ENCODE measurements at places on chromosomes 11 and 22. TPM values are rescaled to one million over a fixed set of nuclear protein-coding genes. Genes with fewer than 3 reads are reported as not detected.

The IL10RA gene
- 190 TPM for total RNA-seq

The CYTH4 gene
- not detected for total RNA-seq

The PELI3 gene
- 0.58 TPM for total RNA-seq

The PRAME gene
- total RNA-seq: not detected

The POLD4 gene
- 25.5 TPM for total RNA-seq

The SLC25A18 gene
- 1.6 TPM for total RNA-seq

GRCh38 chr11:120547811-120548681, 36.5 kb downstream of the GRIK4 start:
- no peak overlapping the region for H3K4me3 ChIP-seq
- H3K27me3 ChIP-seq: no peaks in the 10 kb centered on the region
- no peaks in the 10 kb centered on the region for H3K36me3 ChIP-seq
- peak overlapping the region; percentile 14 for H3K27ac ChIP-seq
- H3K4me1 ChIP-seq: peaks cover 30% of the 10 kb centered on the region

- peak overlapping the region; percentile 90 for H3K27ac ChIP-seq
- peaks cover 38% of the 10 kb centered on the region for H3K4me1 ChIP-seq
- no peaks in the 10 kb centered on the region for H3K27me3 ChIP-seq
- H3K4me3 ChIP-seq: no peak overlapping the region
- peaks cover 13% of the 10 kb centered on the region for H3K36me3 ChIP-seq
- no peak for DNase-seq
Measured at GRCh38 chr11:74019860-74020259, 11.0 kb upstream of the UCP3 start.

DNA sequence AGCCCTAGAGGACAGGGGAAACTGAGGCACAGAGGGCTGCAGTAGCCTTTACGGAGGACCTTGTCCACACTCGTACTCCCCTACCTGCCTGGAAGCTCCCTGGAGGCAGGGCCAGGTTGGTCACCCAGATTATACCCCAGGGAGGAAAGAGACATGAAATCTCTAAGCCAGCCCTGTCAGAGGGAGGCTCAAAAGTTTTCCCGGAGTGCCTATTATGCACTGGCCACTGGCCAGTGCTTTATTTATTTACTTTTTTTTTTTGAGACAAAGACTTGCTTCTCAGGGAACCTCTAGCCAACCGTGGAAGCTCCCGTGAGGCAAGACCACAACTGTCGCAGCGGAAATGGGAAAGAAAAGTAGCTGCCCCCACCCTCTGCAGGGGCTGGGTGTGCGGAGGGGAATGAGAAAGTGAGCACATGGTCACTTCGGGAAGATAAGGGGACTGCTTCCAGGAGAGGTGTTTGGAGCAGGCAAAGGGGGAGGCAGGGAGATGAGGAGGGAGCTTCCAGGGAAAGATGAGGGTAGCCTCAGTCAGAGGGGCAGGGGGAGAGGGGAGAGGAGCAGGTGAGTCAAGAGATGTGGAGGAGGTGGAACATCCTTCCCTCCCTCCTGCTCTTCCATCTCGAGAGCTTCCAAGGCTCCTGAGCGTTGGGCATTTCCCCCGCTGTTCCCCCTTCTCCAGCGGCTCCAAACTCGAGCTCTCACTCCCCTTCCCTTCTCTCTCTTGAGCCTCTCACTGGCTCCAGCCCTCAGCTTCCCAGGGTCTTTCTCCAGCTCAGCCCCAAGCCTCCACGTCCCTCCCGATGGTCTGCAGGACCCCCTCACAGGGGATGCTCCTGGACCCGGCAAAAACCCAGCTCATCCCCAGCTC, 4.3 kb downstream of the IL2RB start:
- H3K4me1 ChIP-seq: peaks cover 8% of the 10 kb centered on the region
- no peaks in the 10 kb centered on the region for H3K36me3 ChIP-seq
- no peak overlapping the region for H3K4me3 ChIP-seq
- H3K27ac ChIP-seq: no peak overlapping the region
- no peak for DNase-seq

DNA sequence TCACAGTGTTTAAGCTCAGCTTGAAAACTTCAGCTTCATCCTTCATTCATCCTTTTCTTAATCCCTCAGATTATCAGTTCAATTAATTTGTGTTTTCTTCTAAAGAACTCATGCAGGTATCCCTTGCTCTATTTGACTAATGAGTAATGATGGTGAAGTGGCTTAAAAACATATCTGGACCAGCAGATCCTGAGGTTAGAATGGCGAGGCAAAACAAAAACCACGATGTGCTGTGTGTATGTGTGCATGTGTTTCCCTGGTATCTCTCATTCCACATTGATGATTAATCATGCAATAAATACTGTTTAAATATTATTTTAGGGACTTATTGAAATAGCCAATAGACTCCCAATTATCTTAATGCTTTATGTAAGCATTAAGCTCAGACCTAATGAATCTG, 437.0 kb downstream of the DYNC2H1 start:
- no peak overlapping the region for H3K4me3 ChIP-seq
- H3K36me3 ChIP-seq: no peaks in the 10 kb centered on the region
- H3K27ac ChIP-seq: no peak overlapping the region
- no peaks in the 10 kb centered on the region for H3K4me1 ChIP-seq
- no peak for DNase-seq

DNA sequence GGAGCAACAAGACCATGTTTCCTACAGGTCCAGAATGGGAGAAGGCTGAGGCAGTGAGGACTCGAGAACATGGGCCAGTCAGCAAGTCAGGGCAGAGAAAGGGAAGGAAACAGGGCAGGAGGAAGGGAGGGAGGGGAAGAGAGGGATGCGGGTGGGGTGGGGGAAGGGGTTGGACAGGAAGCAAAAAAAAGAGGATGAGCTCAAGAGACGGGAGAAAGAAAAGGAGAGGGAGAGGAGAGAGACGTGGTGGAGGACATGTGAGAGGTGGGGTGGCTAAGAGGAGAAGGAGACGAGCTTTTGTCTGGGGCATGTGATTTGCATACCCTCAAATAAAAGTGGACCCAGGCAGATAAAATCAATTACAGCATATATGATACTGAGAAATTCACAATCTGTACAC, 389.5 kb upstream of the B3GAT1 start:
- no peak overlapping the region for H3K27ac ChIP-seq
- no peaks in the 10 kb centered on the region for H3K4me1 ChIP-seq
- no peak overlapping the region for H3K4me3 ChIP-seq
- H3K36me3 ChIP-seq: no peaks in the 10 kb centered on the region

GRCh38 chr11:129813231-129813791, 2.3 kb upstream of the TMEM45B start:
- H3K4me1 ChIP-seq: peaks cover 19% of the 10 kb centered on the region
- H3K4me3 ChIP-seq: no peak overlapping the region
- DNase-seq: no peak

DNA sequence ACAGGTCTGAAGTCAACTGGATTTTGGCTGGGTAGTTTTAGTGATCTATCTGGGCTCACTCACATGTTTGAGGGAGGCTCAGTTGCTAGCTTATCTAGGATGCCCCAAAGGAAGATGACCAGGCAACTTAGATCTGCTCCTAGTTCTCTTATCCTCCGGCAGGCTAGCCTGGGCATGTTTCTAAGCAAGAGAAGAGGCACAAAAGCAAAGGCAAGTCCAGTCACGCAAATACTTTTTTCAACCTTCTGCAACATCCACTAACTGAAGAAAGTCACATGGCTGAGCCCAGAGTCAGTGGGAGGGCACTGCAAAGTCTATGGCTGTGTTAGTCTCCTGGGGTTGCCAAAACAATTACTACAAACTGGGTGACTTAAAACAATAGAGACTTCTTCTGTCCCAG, 32.9 kb upstream of the FSHB start:
- H3K27me3 ChIP-seq: no peaks in the 10 kb centered on the region
- no peak for DNase-seq
- no peak overlapping the region for H3K4me3 ChIP-seq
- H3K4me1 ChIP-seq: peaks cover 7% of the 10 kb centered on the region

DNA sequence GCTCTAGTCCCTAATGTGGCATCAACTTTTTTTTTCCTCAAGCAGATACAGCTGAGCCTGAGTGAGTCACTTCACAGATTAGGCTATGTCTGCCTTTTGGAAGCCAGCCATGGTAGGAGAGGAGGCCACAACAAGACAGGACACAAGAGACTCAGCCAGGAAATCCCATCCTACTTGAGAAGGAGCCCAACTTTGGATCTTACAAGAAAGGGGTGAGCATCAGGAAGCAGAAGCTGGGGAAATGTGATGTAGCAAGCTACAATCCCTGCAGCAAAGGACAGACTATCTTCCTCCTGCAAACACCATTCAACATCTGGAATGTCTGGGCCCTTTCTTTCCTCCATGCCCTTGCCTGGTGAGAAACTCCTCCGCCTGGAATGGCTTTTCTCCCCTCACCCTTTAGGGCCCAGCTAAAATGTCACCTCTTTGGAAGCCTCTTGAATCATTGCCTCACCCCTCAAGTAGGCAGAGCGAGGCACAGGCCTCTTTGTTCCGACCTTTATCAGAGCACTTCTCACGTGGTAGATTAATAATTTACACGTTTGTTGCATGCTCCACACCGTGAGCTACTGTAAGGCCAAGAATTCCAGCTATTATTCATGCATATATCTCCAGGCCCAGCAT, 156.4 kb upstream of the PITPNB start:
- H3K27ac ChIP-seq: peak overlapping the region; percentile 55
- DNase-seq: peak; percentile 62
- no peak overlapping the region for H3K4me3 ChIP-seq
- H3K4me1 ChIP-seq: peaks cover 16% of the 10 kb centered on the region

DNA sequence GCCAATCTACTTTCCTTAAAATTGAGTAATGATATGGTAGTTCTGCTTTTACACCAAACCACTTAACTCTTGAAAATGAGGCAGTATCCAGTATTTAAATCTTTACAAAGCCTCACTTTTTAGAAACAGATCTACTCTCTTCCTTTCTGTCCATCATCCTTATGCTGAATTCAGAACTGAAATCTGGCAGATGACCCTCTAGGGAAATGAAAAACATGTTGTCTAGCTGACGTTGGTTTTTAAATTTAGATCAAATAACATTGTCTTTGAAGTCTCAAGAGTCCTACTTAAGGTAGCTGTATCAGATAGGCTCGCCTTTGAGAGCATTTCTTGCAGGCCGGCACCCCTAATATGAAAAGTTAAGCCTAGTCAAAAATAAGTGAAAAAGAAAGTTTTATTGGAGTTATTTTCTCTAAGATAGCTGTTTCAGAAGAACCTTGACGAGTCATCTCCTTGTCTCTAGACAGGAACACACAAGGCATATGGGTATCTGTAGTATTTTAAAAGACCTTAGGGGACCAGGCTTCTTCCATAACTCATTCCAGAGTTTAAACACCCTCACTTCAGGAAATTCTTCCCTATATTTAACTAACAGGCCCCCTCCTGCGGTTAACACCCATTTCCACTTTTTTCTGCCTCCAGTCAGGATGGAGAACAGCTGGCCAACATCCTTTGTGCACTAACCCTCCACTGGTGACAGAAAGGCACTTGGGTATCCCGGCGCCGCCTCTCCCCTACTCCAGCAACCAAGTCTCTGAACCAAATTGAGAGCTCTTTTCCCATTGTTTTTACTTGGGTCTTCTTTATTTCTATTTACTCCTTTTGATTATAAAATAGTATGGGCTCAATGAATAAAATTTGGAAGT, 81.2 kb downstream of the WNT11 start:
- H3K27me3 ChIP-seq: no peaks in the 10 kb centered on the region
- DNase-seq: no peak
- no peaks in the 10 kb centered on the region for H3K36me3 ChIP-seq

- H3K36me3 ChIP-seq: no peaks in the 10 kb centered on the region
- peaks cover 26% of the 10 kb centered on the region for H3K4me1 ChIP-seq
- peak overlapping the region; percentile 24 for H3K4me3 ChIP-seq
- DNase-seq: no peak
- H3K27ac ChIP-seq: no peak overlapping the region
- peaks cover 100% of the 10 kb centered on the region for H3K27me3 ChIP-seq
Measured at GRCh38 chr11:44310206-44310462, 195 bp upstream of the ALX4 start.
